ENCODE measurements at places on chromosomes 5 and 9.

DNA sequence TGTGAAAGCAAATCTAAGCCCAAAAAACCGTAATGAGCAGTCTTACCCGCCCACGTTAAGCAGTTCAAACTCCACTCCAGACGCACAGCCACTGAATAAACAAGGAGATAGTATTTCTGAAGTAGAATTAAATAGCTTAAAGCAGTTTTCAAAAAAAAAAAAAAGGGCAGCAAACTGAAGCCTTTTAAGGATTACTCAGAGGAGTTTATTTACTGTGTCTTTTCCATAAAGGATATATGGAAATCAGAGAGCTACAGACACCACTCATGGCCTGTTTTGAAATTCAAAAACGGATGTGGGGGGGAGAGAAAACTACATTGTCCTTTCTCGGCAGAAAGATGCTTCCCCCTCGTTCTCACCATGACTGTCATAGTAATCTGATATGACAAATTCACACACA, 83.7 kb upstream of the IRX1 start:
- no peak for DNase-seq

DNA sequence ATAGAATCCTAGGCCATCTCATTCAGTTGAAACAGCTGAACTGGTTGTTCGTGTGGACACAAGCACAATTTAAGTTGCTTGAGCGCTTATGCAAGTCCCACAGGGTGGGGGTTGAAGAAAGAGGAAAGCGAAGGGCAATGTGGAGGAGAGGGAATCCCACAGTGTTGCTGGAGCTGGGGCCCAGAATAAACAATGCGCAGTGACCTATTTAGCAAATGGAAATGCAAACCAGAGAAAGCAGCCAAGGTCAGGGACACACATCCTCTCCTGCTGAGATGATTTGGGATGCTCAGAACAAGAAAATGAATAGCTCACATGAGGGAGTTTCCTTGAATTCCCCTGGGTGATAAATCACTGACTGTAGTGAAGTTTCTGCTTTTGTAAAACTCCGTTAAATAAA, 838.3 kb downstream of the TLE4 start:
- DNase-seq: no peak

GRCh38 chr5:155254399-155254798, 240.8 kb downstream of the KIF4B start:
- DNase-seq: no peak

DNA sequence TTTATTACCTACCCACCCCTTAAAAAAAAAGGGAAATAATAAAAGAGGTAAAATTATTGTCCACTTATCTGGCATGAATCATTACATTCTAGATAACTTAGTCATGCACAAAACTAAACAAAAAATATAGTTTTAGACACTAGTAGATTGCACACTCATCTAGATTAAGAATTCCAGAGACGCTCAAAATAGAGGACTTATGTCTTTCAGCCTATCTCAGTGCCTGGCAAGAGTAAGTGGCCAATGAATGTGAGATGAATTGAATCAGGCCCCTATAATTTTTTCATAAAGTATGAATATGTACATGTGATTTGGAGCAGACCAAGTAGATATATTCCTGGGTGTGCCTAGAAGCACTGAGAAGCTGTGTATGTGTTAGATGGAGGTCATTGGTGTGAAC, 2.0 kb upstream of the RXFP3 start:
- DNase-seq: no peak

- no peak for DNase-seq
Observed at GRCh38 chr5:151130922-151131891, 26.4 kb downstream of the ANXA6 start.

GRCh38 chr5:72842816-72843215, 26.4 kb downstream of the TNPO1 start:
- DNase-seq: no peak

- DNase-seq: no peak
Observed at GRCh38 chr5:664343-664993, 28.7 kb downstream of the TPPP start.

GRCh38 chr5:96565582-96566265, 96.5 kb upstream of the CAST start:
- DNase-seq: no peak

- DNase-seq: no peak
Observed at GRCh38 chr9:136174779-136175615, 29.9 kb downstream of the LHX3 start.

- DNase-seq: no peak
Observed at GRCh38 chr9:133168432-133168831, 4.7 kb upstream of the GBGT1 start.

DNA sequence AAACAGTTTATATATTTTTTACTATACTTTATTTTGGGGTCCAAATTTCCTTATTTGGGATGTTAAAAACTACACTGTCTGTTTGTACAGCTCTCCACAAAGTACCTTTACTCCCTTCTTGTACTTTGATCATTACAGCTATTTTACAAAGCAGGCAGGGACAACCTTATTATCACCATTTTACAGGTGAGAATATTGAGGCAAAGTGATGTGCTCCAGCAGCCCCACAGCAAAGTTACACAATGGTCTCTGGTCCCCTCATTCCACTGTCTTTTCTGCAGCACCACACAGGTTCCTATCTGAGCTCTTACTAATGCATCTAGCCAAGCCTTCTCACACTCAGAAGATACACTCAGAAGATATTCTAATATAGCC, 457.3 kb downstream of the RASEF start:
- DNase-seq: no peak

GRCh38 chr5:52063186-52063585, 679.9 kb downstream of the ISL1 start:
- DNase-seq: no peak

GRCh38 chr5:177530638-177531037, 13.9 kb upstream of the DDX41 start:
- DNase-seq: no peak

- no peak for DNase-seq
Observed at GRCh38 chr5:139951296-139951924, 91.7 kb downstream of the NRG2 start.

DNA sequence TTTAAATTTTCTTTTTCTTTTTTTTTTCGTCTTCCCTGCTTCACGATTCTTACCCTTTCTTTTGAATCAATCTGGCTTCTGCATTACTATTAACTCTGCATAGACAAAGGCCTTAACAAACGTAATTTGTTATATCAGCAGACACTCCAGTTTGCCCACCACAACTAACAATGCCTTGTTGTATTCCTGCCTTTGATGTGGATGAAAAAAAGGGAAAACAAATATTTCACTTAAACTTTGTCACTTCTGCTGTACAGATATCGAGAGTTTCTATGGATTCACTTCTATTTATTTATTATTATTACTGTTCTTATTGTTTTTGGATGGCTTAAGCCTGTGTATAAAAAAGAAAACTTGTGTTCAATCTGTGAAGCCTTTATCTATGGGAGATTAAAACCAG, 352.2 kb downstream of the NTRK2 start:
- no peak for DNase-seq

DNA sequence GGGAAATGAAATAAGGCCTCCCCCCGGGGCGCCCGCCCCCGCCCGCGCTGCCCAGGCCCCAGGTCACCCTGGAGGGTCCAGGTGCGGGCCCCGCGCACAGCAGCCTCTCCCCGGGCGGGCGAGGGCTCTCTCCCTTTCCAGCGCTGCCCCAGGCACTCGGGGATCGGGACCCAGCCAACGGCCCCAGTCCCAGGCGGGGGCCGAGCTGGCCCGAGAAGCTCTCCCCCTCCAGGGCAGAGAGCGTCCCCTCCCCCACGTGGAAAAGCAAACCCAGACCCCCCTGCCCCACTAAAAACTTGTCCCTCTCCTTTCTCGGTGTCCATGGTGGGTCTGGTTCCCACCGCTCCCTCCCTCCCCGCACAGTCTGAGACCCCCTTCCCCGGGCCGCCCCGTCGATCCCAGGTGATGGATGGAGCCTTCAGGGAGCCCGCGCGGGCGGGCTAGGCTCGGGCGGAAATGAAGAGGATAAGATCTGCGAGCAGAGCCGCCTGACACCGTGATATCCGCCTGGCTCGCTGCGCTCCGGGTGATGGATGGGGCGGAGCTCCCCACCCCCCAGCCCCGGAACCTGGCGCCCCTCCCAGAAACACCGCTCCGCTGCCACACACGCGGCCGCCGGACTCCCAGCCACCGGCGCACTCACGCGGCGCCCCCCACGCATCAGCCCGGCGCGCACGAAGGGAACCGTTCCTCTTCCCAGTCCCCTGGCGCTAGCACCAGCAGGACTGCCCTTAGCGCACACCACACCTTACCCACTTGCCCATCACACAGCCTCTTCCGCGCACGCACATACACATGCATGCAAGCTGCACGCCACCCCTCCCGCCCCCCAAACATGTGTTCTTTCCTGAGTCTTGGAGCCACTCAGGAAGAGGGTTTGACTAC, 81.7 kb upstream of the ZBTB43 start:
- peak; percentile 91 for DNase-seq

DNA sequence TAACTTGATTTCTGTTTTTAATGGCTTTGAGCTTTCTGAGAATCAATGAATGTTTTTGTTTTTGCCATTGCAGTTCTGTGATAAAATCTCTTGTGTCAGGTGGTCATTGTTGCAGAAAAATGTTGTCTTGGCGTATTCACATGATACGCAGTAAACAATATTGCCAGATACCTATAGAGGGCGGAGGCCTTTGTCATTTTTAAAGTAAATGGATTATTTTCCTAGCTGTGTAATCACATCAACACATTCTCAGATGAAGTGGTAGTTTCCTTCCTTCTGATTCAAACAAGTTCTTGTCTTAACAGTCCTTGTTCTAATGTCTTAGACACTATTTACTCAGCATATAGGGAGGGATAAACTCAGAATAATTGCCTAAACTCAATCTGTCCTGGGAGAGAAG, 109.9 kb upstream of the DAB2 start:
- DNase-seq: no peak

- DNase-seq: no peak
Observed at GRCh38 chr5:168947212-168947868, 353.6 kb downstream of the SLIT3 start.

- no peak for DNase-seq
Observed at GRCh38 chr5:131854134-131854533, 57.3 kb upstream of the FNIP1 start.

DNA sequence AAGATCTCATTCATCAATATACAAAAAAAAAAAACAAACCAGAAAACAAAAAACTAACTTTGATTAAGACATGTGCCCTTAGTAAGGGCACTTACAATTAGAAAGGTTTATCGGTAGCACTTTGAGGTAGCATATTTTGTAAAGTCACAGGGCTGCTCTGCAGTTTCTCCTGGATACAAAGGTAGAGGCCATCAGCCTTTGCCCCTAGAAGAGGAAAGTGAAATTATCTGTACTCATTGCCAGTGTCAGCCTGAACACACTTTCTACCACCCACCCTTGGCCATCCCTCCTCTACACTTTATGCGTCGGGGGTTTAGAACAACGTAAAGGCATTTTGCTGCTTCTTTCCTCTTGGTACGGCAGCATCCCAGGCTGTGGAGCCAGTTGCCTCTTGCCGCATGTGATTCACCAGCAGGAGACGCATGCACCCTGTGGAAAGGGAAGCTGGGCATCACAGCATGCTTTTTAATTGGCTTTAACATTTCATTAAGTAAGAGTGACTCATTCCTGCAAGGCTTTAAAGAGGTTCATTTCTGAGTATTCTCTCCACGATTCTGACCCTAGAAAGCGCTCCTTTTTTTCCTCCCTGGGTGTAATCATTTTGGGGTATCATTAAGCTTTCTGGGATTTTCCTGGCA, 84.6 kb downstream of the CEMIP2 start:
- DNase-seq: no peak

- no peak for DNase-seq
Observed at GRCh38 chr5:73625372-73625943, 538 bp upstream of the ARHGEF28 start.

DNA sequence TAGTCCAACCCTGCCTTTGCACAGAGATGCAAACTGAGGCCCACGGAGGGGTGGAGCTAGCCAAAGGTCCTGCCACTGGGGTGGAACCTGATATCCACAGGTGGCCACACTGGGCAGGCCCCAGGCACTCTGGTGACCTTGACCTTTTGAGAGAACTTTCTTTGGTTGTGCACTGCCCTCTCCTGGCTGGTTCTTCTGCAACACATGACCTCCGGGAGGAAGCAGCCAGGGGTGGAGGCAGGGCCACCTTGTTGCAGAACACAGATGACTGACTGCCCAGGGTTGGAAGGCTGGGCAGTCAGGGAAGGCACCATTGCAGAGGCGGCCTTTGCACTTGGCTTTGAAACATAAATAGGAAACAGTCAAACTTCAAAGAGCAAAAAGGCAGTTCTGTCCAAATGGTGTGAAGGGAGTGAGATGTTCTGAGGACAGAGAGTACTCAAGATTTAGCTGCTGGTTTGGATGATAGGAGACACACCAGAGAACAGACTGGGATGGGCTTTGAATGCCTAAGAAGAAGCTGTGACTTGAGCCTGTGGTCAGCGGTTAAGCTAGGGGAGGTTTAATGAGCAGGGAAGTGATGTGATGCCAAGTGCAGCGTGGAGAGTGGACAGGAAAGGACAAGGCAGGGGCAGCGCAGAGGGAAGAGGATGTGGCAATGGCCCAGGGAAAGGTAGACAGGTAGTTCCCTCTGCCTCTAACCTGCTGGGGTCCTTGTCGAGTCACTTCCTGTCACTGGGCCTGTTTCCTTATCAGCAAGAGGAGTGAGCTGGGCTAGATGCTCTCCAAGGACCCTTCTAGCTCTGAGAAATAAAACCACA, 6.8 kb upstream of the TCOF1 start:
- peak; percentile 75 for DNase-seq

DNA sequence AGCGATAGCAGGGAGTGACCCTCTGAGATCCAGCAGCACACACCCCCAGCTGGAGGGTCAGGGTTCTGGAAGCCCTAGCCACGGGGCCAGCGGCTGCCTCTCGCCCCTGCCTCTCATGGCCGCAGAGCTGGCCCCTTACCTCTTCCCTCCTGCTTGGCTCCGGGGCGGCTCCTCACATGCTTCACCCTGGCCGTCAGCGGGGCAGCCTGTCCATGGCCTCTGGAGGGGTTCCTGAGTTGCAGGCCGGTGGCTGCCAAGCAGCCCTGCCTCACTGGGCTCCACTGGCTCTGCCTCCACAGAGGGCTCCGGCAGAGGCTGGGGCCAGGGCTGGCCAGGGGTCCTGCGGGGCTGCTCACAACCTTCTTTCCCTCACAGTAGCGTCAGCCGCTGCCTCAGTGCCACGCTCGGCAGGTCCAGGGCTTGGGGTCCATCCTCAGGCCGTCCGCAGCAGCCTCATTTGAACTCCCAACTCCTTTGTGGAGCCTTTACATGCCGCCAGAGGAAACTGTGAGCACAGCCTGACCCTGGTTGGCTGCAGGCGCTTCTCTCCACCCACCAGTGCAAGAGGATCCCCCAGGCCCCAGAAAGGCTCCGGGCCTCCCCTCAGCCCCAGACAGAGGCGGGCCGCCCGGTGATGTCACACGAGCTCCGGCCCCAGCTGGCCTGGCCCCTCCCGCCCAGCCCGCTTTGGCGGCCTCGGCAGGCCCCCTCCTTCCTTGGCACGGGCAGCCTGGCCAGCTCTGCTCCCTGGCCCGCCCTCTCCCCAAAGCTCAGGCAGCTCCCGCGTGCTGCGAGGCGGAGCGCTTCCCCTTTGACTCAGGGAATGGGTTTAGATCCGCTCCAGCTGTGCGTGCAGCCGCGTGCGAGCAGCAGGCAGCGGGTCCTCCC, at the start of gene ANGPTL2:
Gene ANGPTL2 (minus strand): TSS at position 460 of the 888 bp plus-strand sequence. CDS start 13,904 bp downstream, outside the sequence.
- peak; percentile 61 for DNase-seq

DNA sequence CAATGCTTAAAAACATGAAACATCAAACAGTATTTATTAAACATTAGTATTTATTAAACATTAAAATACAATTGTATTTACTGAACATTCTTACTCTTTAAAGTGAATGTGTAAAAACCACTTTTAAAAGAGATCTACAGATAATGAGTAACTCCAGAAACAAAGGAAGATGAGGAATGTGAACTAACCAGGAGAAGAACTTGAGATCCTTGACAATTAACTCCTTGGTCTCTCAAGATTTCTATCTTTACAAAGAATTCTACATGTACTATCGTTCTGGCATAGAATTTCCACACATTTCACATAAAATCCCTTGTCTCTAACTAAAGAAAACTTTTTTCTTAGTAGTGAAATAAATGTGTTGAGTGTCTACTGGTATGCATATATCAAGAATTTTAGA, 28.7 kb upstream of the IFNE start:
- no peak for DNase-seq

All from activated effector memory CD4-positive, alpha-beta T cell treated with anti-CD3 and anti-CD28 coated beads, Interleukin-2, amount 50 U/mL, for 16 hours (primary cell).